Stomach (tissue), 19 donors: ENCODE measurements at places on chromosomes 1 and 21. TPM values are rescaled to one million over a fixed set of nuclear protein-coding genes. Genes with fewer than 3 reads are reported as not detected.

DNA sequence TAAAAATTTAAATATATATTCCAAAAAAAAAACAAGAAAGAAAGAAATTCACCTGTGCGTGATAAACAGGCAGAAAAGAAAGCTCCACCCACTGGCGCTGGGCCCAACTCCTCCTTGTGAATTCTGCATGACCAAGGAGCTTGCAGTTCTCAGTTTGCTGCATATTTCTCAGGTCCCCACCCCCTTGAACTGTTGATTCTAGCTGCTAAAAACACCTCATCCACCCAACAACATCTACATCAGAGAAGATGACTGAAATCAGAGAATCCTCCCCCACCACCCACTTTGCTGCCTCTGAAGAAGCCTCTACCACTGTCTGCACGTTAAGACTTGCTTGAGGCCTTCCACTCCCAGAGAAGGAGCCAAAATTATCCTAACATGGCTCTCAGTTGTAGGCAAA is 104.8 kb downstream of the RGS2 start:
- DNase-seq = peak; percentile 18

The S100A2 gene
- 12.7 TPM for total RNA-seq

The CD48 gene
- not detected for total RNA-seq

The AIRE gene
- 0.87 TPM for total RNA-seq
